Stimulated activated CD8-positive, alpha-beta memory T cell treated with anti-CD3 and anti-CD28 coated beads, Interleukin-15, amount 100 ng/mL, for 4 hours (primary cell): ENCODE measurements at places on chromosomes 6 and 20.

DNA sequence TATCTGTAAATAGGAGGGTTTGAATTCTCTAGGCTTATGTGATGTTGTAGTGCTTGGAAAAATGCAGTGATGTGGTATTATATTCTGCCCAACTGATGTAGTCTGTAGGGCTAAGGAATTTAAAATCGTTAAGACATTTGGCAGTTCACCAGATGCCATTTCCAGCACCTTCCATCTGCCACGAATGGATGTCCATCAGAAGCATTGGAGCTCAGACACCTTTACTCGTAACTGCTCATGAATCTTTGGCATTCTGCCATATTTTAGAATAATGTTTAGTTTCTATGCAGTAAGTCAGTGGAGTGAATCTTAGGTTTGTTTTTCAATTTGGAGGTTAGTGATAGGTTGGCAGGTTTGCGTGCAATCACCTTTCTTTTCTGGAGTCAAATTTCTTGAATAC is 2.4 kb upstream of the SYTL3 start:
- DNase-seq = no peak

DNA sequence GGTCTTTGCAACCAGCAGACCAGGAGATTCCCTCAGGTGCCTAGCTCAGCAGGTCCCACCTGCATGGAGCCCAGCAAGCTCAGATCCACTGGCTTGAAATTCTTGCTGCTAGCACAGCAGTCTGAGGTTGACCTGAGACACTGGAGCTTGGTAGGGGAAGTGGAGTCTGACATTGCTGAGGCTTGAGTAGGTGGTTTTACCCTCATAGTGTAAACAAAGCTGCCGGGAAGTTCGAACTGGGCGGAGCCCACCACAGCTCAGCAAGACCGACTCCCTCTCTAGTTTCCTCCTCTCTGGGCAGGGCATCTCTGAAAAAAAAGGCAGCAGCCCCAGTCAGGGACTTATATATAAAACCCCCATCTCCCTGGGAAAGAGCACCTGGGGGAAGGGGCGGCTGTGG is 34.3 kb downstream of the PRSS35 start:
- DNase-seq = no peak

GRCh38 chr20:49710971-49711666 is 2.6 kb downstream of the B4GALT5 start:
- DNase-seq = no peak

GRCh38 chr20:56656632-56657031 is 27.5 kb downstream of the TFAP2C start:
- no peak for DNase-seq

GRCh38 chr6:22146678-22146930 is 150.2 kb downstream of the PRL start:
- DNase-seq = no peak

DNA sequence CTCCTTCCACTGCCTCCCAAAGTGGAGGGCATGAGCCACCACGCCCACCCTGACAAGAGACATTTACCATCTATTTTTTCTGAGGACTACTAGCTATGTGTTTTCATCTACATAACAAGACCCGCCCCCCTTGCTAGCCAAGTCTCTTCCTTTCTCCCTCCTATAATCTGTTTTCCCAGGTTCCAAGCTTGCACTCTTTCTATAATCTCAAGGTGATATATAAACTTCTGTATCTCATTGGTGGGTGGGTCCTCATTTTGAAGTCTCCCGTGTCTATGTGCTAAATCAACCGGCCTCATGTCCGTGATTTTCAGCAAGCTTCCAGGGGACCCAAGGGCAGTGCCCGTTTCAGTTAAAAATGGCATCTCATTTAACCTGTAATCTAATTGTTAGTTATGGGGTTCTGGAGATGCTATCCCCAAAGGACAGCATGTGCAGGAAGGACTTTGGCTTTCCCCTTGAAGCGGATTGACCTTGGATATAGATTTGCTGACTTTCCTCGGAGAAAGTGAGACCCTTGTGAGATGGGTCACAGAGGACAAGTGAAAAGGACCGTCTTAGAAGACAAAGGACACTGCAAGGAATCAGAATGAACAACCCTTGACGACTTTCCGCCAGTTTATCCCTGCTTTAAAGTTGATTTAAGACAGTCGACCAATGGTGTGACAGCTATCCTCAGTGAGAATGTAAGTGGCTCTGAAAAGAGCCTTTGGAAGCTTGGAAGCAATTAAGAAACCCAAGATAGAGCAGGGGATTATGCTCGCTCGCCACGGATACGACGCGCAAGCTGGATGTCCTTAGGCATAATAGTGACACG is 22.4 kb downstream of the OR2B2 start:
- DNase-seq = no peak

DNA sequence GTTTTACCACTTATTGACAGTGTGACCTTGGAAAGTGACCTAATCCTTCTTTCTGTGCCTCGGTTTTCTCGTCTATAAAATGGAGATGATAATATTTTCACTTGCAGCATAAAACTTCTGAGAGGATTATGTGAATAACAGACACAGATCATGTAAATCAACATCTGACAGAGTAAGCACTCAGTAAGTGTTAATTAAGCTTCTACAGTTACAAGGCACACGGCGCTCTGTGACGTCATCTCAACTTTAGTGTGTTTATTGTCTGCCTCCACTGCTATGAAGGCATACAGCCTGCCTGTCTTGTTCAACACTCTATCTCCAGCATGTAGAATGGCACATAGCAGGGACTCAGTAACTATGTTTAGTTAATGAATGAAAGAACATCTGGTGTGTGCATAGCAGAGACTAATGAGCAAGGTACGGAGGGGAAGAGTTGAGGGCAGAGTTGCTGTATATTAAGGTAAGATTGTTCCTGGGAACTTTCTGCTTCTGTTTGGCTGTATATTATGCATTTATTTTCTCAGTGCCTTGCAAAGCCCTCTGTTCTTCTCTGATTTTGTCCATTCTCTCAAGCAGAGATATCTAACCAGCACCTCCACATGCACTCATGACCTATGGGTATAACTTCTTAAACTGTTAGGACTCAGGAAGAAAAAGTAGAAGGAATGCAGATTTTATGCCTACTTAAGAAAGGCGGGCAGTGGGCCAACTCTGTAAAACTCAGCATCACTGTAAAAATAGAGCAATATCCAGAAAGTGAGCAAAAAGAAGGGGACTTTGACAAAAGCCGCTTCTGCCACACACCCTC is 66.4 kb upstream of the STMND1 start:
- DNase-seq = no peak

DNA sequence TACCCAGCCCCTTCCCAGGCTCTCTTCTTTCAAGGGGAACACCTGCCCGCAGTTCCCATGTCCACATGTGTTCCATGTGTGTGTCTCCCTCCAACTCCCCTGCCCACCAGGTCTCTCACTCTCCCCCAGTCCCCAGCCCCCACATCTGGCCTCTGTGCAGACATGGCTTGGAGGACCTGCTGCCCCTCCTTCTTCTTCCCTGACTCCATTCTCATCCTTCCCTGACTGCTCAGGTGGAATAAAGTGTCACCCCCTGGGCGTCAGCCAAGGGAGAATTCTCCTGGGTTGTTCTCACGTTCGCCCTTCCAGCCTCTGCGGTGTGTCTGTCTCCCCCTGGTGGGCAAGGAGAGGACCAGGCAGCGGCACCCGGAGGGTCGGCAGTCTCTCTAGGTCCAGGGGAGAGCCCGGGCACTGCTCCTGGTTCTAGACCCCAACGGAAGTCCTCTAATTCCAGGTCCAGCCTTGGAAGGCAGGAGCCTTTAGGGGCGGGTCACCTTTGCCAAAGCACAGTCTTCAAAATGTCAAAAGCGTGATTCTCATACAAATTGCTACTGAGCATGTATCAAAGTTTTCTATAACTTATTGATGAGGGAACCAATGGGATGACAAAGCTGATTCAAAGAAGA is 50.5 kb downstream of the EBF4 start:
- peak; percentile 42 for DNase-seq

DNA sequence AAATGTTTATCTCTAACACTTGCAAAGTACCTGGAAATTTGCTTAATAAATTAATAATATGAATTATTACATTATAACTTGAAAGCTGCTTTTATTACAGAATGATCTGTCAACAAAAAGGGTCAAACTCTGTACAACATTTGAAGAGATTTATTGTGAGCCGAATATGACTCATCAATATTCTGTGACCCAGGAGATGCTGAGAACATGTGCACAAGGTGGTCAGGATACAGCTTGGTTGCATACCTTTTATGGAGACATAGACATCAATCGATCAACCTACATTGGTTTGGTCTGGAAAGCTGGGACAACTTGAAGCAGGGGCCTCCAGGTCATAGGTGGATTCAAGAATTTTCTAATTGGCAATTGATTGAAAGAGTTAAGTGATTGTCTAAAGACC is 79.0 kb downstream of the RNASET2 start:
- DNase-seq = no peak

DNA sequence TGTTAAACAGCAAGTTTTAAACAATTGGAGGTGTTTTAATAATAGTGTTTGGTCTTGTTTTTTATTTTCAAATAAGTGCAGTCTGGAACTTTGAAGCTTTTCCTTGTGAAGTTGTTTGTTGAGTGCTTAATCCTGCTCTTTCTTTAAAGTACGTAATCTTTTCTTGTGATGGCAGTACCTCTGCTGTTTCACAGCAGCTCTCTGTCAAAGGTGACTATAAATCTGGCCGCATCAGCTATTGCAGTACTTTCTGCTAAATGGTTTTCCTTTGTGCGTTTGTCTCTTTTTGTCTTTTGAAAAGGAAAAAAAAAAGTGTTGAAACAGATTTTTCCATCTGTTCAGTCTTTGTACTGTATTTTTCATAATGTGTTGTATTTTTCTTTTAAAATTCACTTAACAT is 12.7 kb downstream of the STXBP5 start:
- no peak for DNase-seq

DNA sequence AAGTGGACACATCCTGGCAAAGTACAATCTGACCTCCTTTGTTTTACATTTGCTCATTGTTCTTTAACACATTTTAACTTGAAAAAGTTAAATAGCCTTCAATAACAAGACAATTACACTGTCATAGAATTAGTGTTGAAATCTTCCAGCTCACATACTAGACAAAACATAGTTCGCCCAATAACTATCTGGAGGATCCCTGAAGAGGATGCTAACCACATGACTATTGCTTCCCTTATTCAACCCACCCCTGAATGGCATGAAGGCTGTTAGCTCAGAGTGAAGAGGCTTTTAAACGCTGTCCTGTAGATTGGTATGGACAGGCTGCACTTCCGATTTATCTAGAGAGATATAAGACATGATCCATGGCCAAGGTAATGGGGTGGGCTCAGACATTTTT is 15.0 kb upstream of the DSE start:
- DNase-seq = no peak

- DNase-seq = no peak
These were observed 53.2 kb downstream of the PPP1R14C start for GRCh38 chr6:150195996-150196417.

DNA sequence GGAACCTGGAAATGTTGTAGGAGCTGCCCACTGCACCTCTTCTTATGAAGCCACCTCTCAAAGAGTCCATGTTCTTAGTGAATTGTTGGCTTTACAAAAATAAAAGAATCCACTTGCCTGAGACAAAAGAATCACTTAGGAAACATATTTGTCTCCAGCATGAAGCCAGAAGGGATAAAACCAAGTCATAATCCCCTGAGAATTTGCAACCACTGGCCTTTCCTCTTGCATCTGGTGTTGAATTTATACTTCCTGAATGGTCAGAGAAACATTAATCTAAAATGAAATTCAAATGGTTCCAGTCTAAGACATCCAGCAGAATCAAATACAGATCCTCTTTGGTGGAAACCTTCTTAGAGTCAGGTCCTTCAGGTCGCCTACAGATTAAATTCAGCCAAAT is 192.5 kb upstream of the ECI2 start:
- DNase-seq = no peak

GRCh38 chr6:157873735-157874344 is 50.8 kb downstream of the SNX9 start:
- DNase-seq = peak; percentile 68

DNA sequence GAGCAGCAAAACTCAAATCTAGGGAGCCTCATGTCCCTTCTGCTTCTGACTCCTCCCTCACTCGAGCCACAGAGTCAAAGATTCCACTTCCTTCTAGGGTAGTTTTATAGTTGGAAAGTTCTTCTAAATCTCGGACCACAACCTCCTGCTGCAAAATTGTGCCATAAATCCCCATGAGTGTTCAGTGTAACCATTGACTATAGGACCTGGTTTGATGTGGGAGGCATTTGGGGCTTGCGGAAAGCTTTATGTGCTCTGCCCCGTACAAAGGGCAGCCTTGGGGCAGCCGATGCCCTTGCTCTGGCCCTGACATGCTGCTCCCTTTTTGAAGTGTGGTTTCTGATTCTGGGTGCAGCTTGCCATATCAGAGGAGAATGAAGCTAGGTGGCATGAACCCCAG is 43.6 kb upstream of the IER3 start:
- DNase-seq = no peak

DNA sequence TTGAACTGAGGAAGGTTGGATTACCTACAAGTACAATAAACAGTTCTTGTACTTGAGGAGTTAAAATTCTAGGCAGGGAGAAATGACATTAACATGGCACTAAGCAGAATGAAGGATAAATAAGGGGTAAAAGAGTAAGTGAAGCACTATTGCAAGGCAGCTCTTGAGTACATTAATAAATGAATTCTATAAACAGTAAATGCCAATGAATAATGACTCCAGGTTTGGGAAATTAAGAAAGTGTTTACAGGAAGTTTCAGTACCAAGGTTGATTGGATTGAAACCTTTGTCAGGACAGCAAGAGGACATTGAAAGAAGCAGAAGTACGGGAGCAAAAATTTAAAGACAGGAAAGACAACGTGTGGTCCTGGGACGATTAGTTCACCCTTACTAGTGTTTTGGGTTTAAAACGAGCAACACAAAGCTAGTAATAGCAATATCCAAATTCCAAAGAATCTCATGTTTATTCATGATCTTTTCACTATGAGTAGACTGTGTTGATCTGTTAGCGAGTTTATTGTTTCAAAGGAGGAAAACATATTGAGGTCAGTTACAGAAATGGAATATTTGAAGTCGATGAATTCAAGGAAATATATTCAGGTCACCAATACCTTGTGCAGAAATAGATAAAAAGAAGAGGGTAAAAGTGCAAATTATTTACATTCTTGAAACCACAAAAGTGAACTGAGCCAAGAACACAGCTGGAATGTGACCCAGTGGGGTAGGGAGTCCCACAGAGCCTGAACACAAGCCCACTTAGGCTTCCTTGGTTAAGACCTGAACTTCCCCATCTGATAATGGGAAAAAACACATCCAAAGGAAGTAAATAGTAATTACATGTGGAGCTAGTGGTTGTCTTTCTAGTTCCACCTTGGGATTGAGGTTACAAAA is 80.8 kb downstream of the MKKS start:
- DNase-seq = no peak

DNA sequence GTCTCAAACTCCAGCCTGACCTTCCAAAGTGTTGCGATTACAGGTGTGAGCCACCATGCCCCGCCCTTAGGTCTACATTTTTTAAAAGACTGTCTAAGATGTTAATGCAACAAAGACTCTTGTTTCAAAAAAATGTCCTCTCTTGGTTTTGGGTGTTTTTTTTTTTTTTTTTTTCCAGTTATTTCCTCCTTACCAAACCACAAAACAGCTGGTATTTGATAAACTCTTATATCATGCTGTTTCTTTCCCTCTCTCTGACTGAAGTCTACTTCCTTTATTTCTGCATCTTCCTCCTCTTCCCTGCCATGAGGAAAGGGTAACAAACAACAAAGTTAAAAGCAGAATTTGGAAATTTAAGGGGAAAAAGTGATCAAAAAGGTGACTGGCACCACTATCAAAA is 21.2 kb downstream of the STK38 start:
- DNase-seq = no peak

- DNase-seq = no peak
These were observed 17.4 kb downstream of the RCAN2 start for GRCh38 chr6:46473881-46474280.
